Endodermal cell (in vitro differentiated cells): ENCODE measurements at places on chromosomes 4 and X. TPM values are rescaled to one million over a fixed set of nuclear protein-coding genes. Genes with fewer than 3 reads are reported as not detected.

GRCh38 chr4:101183221-101183620 lies 164.1 kb downstream of the PPP3CA start:
- no peak for DNase-seq

DNA sequence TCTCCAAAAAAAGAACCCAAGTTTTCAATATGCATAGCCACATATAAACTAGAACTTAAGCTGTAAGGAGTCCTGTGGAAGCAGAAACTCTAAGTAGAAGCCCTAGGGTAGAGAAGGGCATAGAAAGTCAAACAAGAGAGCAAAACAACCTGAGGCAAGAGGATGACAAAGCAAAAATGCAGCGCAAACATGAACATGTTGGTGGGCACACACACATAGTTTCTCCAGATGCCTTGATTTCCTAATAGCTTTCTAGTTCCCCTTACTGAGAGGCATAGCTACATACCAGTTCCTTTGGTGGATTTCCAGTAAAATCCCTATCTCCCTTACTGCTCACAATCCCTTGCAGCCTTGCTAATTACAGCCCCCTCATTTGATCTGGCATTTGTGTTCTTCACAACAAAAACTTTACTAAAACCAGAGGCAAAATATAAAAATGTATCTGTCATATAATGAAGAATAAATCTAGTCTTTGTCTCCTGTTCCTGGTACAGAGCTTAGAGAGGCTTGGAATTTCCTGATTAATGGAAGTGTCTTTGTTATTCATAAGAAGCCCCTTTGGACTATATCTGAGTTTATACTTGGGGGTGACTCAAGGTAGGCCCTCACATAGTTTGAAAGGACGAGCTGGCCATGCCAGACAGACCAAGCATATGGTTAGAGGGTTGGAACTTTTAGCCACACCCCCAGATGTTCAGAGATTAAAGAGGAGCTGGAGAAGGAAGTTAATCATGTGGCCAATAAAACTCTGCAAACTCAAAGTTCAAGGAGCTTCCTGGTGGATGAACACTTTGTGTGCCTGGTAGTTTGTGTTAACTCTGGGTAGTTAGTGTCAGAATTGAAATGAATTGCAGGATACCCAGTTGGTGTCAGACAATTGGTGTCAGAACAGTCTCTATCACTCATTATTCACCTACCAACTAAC lies 52.7 kb upstream of the ZCCHC13 start:
- DNase-seq = no peak

Gene PPBP
- not detected in 2 replicates for total RNA-seq

Gene PAGE5
- total RNA-seq = not detected in 2 replicates

DNA sequence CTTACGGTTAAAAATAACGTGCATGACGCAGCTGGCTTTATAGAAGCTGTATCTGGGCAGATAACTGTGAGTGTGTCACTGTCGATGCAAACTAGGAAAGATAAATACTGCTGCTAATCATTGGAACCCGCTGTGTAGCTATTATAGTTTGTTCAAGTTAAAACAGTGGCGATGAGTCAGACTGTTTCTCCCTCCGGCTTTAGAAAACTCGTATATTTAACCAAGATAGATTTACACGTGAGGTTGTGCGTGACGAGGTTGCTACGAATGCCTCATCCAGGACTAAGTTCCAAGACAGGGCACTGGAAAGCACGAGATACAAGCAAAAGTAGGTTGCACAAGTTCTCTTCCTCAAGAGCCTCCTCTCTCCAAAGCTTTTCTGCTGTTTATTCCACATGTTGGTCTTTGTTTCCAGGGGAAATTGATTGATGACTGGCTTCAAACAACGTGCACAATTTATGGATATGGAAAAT lies 270.7 kb downstream of the FBXW7 start:
- DNase-seq = no peak

GRCh38 chrX:10841579-10841978 lies 221.2 kb upstream of the MID1 start:
- DNase-seq = no peak

GRCh38 chrX:135513130-135513515 lies 7.3 kb upstream of the INTS6L start:
- no peak for DNase-seq

DNA sequence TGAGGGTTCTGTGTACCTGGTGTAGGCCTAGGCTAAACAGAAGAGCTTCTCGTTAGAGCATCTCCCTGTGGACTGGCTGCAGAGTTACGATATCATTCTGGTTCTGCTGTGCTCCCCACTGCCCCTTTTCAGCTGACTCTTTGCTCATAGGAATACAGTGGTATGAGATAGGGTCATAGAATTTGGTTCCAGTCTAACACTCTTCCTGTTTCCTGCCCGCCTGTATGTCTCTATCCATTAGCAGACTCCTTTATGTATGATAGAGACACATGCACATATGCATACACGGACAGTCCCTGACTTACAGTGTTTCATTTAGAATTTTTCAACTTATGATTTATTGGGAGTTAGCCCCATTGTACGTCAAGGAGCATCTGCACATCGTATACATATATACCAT lies 15.3 kb downstream of the RNF4 start:
- DNase-seq = no peak

Gene TEX13C
- total RNA-seq = not detected in 3 replicates

Gene ARSJ
- total RNA-seq = 0.35 and 0.36 TPM in 2 replicates

DNA sequence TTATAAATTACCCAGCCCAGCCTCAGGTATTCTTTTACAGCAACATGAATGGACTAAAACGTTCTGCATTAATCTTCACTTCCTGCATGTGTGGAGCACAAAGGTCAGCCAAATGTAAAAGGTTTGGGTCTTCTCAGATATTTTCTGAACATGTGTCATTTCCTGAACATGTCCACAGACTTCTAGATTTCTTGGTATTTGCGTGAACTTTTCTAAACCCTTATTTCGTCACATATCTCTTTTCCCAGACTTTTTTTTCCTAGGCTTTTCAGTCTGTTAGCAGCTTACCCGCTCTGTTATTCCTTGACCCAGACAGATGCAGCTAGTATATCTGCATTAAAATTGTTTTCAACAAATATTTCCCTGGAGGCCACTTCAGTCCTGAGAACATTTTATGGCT lies 57.3 kb upstream of the USP51 start:
- DNase-seq = no peak

Gene PASD1
- not detected in 2 replicates for total RNA-seq

Gene CTAG1A
- total RNA-seq = not detected in 2 replicates

GRCh38 chrX:45145492-45146215 lies 55.0 kb downstream of the DIPK2B start:
- no peak for DNase-seq

Gene GPR34
- total RNA-seq = not detected in 2 replicates

- DNase-seq = no peak
Observed at GRCh38 chrX:104833401-104833800, 267.4 kb downstream of the IL1RAPL2 start.

GRCh38 chr4:6855692-6856297 lies 53.8 kb upstream of the TBC1D14 start:
- DNase-seq = no peak

Gene EOLA2
- total RNA-seq = 24.0 and 26.3 TPM in 2 replicates

GRCh38 chr4:184097241-184097605 lies 120.5 kb downstream of the ENPP6 start:
- DNase-seq = peak; percentile 95

- DNase-seq = no peak
Observed at GRCh38 chr4:131137196-131137595, 2011.9 kb upstream of the PCDH10 start.

DNA sequence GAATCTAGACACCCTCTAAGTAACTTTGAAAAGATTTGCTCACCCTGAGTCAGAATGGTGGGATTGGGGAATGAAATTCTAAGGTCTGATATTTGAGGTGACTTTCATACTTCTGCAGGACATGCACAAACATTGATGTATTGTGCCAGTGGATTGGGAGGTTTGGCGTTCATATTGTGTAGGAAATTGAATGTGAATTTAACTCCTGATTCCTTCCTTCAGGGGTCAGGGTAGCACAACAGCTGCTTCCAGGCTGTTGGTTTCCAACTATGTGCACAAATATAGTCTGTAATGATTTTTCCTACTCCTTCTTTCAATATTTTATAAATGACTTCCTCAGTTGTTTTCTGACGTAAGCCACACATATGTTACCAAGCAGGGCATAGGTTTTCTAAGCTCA lies 3.1 kb downstream of the IL1RAPL1 start:
- no peak for DNase-seq

Gene F8A2
- total RNA-seq = not detected in 3 replicates

Gene IL15
- total RNA-seq = 0.14 and 0.42 TPM in 2 replicates

DNA sequence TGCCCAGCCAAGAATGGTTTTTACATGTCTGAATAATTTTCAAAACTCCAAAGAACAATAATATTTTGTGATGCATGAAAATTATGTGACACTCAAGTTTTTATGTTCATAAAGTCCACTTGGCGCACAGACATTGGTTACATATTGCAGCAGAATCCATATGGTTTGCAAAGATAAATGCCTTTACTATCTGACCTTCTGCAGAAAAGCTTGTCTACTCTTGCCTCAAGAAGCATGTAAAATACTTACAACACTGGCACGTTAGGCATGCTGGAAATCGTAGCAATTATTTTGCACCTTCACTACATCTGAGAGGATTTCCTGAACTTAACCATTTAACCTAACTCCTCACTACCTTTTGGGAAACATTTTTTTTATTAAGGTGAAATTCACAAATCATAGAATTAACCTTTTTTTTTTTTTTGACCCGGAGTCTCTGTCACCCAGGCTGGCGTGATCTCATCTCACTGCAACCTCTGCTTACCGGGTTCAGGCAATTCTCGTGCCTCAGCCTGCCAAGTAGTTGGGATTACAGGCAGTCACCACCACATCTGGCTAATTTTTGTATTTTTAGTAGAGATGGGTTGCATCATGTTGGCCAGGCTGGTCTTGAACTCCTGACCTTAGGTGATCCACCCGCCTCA lies 3.5 kb upstream of the XG start:
- no peak for DNase-seq

Gene NAP1L2
- total RNA-seq = 6.9 and 8.4 TPM in 2 replicates

Gene TCEAL6
- not detected in 3 replicates for total RNA-seq

DNA sequence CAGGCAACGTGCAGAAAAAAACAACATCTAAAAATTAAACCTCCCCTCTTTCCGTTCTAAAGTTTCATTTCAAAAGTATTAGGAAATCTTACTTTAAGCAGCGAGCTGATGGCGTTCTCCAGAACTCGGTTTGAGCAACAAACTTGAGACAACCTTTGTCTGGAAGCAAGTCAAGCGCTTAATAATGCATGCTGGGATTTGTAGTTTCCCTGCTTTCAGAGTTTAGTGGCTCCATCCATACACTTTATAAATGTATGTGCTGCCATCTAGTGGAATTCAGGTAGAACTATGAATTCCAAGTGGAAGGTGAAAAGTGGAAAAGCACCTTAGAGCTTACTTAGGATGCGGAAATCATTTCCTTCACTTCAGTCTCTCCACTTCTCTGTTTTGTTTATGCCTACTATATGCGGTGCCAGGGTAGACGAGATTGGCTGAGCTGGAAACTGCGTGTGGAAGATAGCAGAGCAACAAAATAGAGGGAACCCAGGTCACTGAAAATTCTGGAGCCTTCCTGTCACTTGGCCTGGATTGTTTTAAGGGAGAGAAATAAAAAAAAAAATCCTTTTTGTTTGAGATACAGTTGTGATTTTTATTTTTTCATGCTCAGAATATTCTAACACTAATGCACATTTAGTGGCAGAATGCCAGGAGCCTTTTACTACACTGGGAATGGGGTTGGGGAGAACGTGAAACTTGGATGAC lies at the start of gene BDH2:
Gene BDH2, minus strand, starts transcription at position 144 of the 702 bp plus-strand sequence. CDS start 3,580 bp downstream, outside the sequence.
- DNase-seq = peak; percentile 58

Gene RXFP1
- not detected in 3 replicates for total RNA-seq

Gene SULT1E1
- total RNA-seq = not detected in 3 replicates

DNA sequence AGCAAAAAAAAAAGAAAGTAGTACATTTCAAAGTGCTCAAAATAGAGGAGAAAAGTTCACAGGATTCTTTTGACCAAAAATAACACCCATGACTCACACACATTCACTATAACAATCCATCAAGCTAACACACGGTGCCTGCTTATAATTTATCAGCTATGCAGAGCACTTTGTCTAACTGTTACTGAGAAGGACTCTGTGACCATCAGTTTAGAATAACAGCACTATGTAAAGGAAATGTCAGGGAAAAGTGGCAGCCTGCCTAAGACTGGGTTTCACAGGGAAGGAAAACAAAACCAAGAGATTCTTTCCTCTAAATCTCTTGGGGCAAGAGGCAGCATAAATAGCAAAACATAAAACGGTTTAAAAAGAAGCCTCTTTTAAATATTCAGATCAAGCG lies 54.8 kb downstream of the CCDC149 start:
- no peak for DNase-seq

DNA sequence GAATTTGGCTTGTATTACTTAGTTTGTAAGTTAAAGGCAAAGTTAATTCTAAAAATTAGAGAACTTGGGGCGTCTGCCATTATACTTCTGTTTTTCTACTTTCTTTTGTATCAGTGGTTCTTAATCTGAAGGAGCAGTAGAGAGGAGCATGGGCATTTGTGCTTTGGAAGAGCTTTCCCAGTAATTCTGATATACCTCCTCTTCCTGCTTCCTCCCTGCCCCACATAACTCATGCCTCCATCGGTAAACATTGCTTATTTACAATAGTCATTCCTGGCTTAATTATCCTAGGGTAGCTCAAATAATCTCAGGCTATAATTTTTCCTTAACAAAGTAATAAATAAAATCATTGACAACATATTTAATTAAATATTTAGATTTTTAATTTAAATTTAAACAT lies 37.1 kb upstream of the SPARCL1 start:
- DNase-seq = no peak

DNA sequence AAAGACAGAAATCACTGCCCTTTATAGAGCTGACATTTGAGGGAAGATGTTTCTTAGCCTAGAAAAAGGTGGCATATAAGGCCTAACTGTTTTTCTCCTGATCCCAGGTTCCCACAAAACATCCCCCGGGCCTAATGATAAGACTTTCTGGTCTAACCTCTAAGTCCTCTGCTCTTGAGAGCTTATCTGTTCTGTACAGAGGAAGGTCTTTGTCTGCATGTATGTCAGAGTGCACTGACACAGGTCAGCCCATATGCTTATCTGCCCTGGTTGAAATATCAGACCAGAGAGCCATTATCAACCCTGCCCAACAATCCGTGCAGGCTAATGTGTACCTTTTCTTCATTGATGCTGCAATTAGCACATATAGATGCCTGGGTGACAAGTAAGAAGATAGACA lies 76.2 kb downstream of the ARHGEF9 start:
- DNase-seq = no peak

Gene CT55
- 0.16 TPM in 1 of 2 replicates, not detected in the other for total RNA-seq

GRCh38 chr4:101806914-101807313 lies 16.4 kb downstream of the BANK1 start:
- DNase-seq = no peak

Gene FGFBP2
- total RNA-seq = not detected in 3 replicates

DNA sequence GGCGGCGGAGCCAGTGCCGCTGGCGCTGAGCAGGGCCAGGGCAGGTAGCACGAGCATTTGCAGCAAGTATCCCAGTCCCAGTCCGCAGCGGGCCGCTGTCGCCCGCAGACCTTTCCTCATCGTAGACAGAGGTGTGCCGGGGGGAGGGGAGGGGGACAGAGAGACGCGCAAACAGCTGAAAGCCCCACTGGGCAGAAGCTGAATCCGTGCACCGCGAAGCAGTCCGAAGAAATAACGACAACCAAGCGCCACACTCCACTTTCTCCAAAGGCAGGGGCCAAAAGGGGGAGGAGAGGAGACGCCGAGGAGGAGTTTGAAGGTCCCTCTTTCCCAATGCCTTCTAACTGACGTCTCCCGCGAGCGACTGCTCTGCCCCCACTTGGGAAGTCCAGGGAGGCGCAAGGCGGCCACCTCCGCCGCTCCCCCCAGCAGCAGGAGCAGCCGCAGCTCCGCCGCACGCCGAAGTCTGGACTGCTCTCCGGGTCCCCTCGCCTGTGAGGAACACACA lies at the start of gene UNC5C:
Gene UNC5C, minus strand, starts transcription at position 236 of the 508 bp plus-strand sequence.
- DNase-seq = peak; percentile 88

GRCh38 chr4:97103252-97103651 lies 1040.0 kb downstream of the STPG2 start:
- no peak for DNase-seq
